H9 (cell line): ENCODE measurements at places on chromosomes 5 and 9.

DNA sequence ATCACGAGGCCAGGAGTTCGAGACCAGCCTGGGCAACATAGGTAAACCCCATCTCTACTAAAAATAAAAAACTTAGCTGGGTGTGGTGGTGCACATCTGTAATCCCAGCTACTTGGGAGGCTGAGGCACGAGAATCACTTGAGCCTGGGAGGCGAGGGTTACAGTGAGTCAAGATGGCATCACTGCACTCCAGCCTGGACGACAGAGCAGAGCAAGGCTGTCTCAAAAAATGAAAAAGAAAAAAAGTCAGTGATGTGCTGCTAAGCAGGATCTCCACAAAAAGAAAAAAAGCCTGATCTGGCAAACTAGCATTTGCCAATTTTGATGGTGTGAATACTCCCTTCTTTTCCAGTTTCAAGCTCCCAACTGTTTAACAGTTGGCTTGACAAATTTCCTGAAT is 21.9 kb downstream of the F2R start:
- no peaks in the 10 kb centered on the region for H3K27me3 ChIP-seq
- H3K4me1 ChIP-seq = peaks cover 4% of the 10 kb centered on the region; the same call in 1 of the 2 replicates
- H3K27ac ChIP-seq = no peak overlapping the region
- H3K36me3 ChIP-seq = peaks cover 6% of the 10 kb centered on the region; the same call in 1 of the 3 replicates

DNA sequence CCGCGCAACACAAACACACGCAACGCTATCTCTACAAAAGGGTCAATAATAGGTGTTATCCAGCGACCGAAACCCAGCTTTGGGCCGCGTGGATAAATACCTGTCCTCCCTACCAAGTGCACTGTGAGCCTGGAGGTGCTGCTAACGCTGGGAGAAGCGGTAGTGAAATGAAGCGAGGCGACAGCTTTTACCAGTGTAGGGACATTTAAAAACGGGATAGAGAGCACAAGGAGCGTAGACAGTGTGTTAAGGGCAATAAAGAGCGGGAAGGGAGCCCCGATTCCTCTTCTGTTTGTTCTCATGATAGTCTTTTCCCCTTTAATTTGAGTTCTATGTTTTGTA is 421 bp upstream of the DEPDC1B start:
- peaks cover 4% of the 10 kb centered on the region; the same call in 1 of the 2 replicates for H3K4me1 ChIP-seq
- H3K27ac ChIP-seq = peak overlapping the region; percentile 14
- H3K27me3 ChIP-seq = no peaks in the 10 kb centered on the region

GRCh38 chr5:9440517-9440916 is 105.4 kb downstream of the SEMA5A start:
- no peak for DNase-seq
- no peaks in the 10 kb centered on the region for H3K27me3 ChIP-seq
- peaks cover 15% of the 10 kb centered on the region; the same call in 2 of the 3 replicates for H3K36me3 ChIP-seq
- no peak overlapping the region for H3K4me3 ChIP-seq

DNA sequence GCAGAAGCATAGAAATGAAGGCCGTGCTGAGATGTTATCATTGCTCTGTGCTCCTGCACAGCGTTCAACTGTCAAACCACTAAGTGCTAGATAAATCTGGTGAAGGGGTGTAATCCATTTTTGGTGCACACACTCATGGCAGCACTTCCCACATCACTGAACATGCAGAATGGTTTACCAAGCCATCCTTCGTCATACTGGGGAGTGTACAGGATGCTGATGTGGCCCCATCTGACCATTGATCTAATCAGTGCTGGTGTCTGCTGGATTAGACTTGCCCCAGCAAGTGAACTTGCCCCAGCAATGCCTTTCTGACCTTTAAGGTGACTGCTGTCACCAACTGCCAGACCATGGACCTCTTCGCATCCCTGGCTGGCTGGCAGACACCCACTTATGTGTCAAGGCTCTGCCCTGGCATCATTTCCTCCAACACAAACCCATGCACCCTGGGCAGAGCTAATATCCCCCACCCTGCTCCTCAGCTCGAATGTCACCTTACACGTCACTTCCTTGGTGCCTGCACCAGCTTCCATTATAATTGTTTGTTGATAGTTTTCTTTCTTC is 4.2 kb upstream of the SEMA4D start:
- H3K4me3 ChIP-seq = no peak overlapping the region
- no peaks in the 10 kb centered on the region for H3K36me3 ChIP-seq
- no peaks in the 10 kb centered on the region for H3K27me3 ChIP-seq
- peaks cover 9% of the 10 kb centered on the region; the same call in 1 of the 2 replicates for H3K4me1 ChIP-seq

DNA sequence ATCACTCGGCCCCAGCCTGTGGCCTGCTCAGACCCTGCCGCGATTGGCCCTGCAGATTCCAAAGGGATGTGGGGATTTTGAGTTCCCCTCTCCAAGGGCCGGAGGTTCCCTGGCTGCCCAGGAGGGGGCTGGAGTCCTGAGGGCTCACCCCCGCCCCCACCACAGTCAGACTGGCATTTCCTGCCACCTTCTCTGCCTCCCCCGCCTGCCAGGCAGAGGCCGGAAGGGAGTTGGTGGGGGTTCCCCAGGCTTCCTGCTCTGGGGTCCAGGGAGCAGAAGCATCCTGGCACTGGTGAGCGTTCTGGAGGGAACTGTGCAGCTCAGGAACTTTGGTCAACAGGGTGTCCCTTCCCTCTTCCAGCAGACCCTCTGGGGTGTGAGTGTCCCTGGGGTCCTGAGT is 70.6 kb downstream of the RXRA start:
- no peak overlapping the region for H3K27ac ChIP-seq
- no peak for DNase-seq
- H3K4me1 ChIP-seq = no peaks in the 10 kb centered on the region
- H3K27me3 ChIP-seq = no peaks in the 10 kb centered on the region
- peaks cover 9% of the 10 kb centered on the region for H3K36me3 ChIP-seq

- H3K27ac ChIP-seq = no peak overlapping the region
- DNase-seq = no peak
- H3K4me3 ChIP-seq = no peak overlapping the region
- peaks cover 13% of the 10 kb centered on the region for H3K36me3 ChIP-seq
- H3K27me3 ChIP-seq = no peaks in the 10 kb centered on the region
- peaks cover 5% of the 10 kb centered on the region; the same call in 1 of the 2 replicates for H3K4me1 ChIP-seq
Observed at GRCh38 chr5:113125371-113125770, 148.8 kb downstream of the DCP2 start.

- no peak for DNase-seq
- H3K36me3 ChIP-seq = no peaks in the 10 kb centered on the region
- no peaks in the 10 kb centered on the region for H3K27me3 ChIP-seq
Observed at GRCh38 chr5:31626156-31626555, 12.8 kb upstream of the PDZD2 start.

DNA sequence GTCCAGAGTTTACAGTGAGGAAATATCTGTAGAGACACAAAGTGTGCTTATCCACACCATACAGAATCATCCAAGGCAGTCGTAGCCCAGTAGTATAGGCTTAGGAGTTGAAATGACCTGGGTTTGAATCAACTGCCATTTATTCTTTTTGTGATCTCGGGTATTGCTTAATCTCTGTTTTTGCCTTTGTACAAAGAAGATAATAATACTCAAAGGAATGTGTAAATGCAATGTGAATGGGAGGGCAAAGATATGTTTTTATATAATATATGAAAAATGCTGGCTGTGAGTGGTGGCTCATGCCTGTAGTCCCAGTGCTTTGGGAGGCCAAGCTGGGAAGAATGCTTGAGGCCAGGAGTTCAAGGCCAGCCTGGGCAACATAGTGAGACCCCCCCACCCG is 141.1 kb downstream of the SPATA31D1 start:
- H3K27me3 ChIP-seq = no peaks in the 10 kb centered on the region
- H3K4me3 ChIP-seq = no peak overlapping the region
- H3K27ac ChIP-seq = no peak overlapping the region
- peaks cover 3% of the 10 kb centered on the region; the same call in 1 of the 2 replicates for H3K4me1 ChIP-seq

DNA sequence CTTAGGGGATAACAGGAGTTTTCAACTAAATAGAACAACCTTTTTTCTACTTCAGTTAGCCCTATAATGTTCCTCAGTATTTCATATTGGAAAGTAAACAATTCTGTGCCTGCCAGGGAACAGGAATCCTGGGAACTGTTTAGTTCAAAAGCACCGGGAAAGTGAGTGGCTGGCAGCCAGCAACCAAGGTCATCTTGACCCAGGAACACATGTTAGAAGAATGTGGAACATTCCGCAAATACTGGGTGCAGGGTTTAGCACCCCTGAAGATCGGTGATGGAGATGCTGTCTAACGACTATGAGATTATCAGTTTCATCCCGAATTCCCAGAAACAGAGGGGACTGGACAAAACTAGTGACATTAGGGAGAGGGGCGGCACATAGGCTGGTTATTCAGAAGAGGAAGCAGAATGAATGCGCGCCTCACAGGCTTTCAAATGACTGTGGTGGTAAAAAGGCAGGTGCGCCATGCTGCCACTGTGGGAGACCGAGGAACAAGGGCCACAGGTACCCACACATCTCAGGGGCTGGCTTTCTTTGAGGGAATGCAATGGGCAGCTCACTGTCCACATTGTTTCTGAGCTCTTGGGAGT is 51.2 kb downstream of the IPPK start:
- no peaks in the 10 kb centered on the region for H3K27me3 ChIP-seq
- no peak overlapping the region for H3K4me3 ChIP-seq

- no peak overlapping the region for H3K27ac ChIP-seq
- H3K4me3 ChIP-seq = no peak overlapping the region
- no peaks in the 10 kb centered on the region for H3K36me3 ChIP-seq
- no peaks in the 10 kb centered on the region for H3K4me1 ChIP-seq
Observed at GRCh38 chr9:9942764-9943424, 669.9 kb downstream of the PTPRD start.

GRCh38 chr5:146717951-146718350 is 160.6 kb downstream of the PPP2R2B start:
- no peaks in the 10 kb centered on the region for H3K27me3 ChIP-seq
- no peak overlapping the region for H3K27ac ChIP-seq
- H3K4me1 ChIP-seq = no peaks in the 10 kb centered on the region
- no peak for DNase-seq

DNA sequence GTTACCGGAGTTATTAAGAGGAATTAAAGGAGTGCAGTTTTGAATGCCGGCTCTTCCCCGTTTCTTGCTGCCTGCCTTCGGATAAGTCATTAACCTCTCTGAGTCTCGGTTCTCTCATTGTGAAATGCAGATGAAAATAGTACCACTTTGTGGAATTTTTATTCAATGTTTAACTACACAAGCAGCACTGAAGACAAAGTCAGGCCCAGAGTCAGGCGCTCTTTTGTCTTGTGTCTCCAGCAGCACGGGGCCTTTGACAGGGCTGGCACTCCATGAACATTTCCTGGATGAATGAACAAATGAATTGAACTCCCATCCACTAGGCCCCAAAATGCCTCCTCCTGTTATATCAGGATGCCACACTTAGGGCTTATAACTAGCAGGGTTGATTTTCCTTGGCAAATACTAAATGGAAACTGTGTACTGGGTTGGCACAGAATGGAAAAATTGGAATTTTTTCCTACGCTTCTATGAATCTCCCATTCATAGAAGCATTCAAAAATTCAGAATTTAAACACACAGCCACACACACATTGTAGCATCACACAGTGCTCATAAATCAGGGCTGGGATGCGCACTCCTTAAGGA is 332.8 kb downstream of the MLLT3 start:
- no peaks in the 10 kb centered on the region for H3K36me3 ChIP-seq
- no peaks in the 10 kb centered on the region for H3K27me3 ChIP-seq
- no peak overlapping the region for H3K27ac ChIP-seq
- H3K4me3 ChIP-seq = no peak overlapping the region

- peak overlapping the region; percentile 69 for H3K4me3 ChIP-seq
- H3K27me3 ChIP-seq = peaks cover 10% of the 10 kb centered on the region; the same call in 1 of the 2 replicates
- peak; percentile 65 for DNase-seq
Observed at GRCh38 chr9:83061990-83062650, 822 bp downstream of the RASEF start.

- peaks cover 5% of the 10 kb centered on the region; the same call in 1 of the 2 replicates for H3K4me1 ChIP-seq
- no peak overlapping the region for H3K4me3 ChIP-seq
- no peak overlapping the region for H3K27ac ChIP-seq
- no peak for DNase-seq
- H3K36me3 ChIP-seq = no peaks in the 10 kb centered on the region; the same call in 1 of the 2 replicates
Observed at GRCh38 chr9:77981332-77981731, 50.3 kb downstream of the GNAQ start.

GRCh38 chr9:134983074-134983473 is 65.4 kb upstream of the FCN1 start:
- DNase-seq = peak; percentile 90
- no peaks in the 10 kb centered on the region for H3K27me3 ChIP-seq
- no peaks in the 10 kb centered on the region for H3K4me1 ChIP-seq
- H3K36me3 ChIP-seq = peaks cover 3% of the 10 kb centered on the region; the same call in 1 of the 2 replicates
- no peak overlapping the region for H3K27ac ChIP-seq
- no peak overlapping the region for H3K4me3 ChIP-seq

GRCh38 chr9:120583958-120584369 is 4.0 kb upstream of the CDK5RAP2 start:
- H3K36me3 ChIP-seq = no peaks in the 10 kb centered on the region
- H3K4me3 ChIP-seq = no peak overlapping the region
- peak; percentile 37 for DNase-seq
- H3K27me3 ChIP-seq = no peaks in the 10 kb centered on the region
- no peak overlapping the region for H3K27ac ChIP-seq

GRCh38 chr5:37034955-37035354 is 158.4 kb downstream of the NIPBL start:
- DNase-seq = no peak
- H3K27ac ChIP-seq = no peak overlapping the region
- no peak overlapping the region for H3K4me3 ChIP-seq
- H3K4me1 ChIP-seq = no peaks in the 10 kb centered on the region
- H3K27me3 ChIP-seq = no peaks in the 10 kb centered on the region

DNA sequence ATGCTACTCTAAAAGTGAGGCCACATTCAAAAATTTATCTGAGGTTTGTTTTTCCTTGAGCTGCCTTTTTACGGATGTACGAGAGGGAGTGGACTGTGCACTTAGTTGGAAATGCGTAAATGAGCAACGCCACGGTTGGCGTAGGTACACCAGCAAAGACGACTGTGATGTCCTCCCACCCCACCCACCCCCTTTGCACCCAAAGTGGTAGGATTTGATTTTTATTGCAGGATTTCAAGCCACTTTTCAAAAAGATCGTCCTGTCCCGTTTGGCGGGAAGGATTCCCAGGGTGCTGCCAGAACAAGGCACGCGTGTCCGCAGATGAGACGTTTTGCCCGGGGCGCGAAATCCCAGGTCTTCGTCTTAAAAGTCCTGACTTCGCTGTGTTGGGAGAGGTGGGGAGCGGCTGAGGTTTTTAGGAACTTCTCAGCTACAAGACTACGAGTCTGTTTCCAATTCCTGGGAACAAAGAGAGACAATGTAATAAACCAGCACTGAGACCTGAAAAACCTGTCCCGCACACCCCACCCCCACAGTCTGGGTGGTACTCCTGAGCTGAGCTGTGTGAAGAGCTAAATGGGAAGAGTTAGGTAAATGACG is 1.0 kb upstream of the TLE1 start:
- H3K36me3 ChIP-seq = peaks cover 2% of the 10 kb centered on the region
- H3K4me3 ChIP-seq = peak overlapping the region; percentile 97
- H3K27ac ChIP-seq = no peak overlapping the region
- H3K4me1 ChIP-seq = peaks cover 3% of the 10 kb centered on the region; the same call in 1 of the 2 replicates

DNA sequence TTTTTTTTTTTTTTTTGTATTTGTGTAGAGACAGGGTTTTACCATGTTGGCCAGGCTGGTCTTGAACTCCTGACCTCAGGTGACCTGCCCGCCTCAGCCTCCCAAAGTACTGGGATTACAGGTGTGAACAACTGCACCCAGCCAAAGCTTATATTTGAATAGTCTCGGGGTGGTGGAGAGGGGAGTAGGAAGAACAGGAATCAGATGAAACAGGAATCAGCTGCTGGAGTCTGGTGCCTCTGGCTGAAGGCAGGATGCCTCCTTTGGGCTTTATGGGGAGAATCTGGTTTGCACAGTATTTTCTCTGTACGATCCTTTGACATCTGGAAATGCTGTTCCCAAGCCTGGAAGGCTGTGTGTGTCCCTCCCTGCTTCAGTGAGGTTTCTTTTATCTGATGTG is 10.9 kb downstream of the C5orf52 start:
- no peaks in the 10 kb centered on the region for H3K36me3 ChIP-seq
- no peaks in the 10 kb centered on the region for H3K27me3 ChIP-seq
- no peak for DNase-seq
- no peak overlapping the region for H3K4me3 ChIP-seq
